ENCODE measurements at places on chromosomes 12 and 14. TPM values are rescaled to one million over a fixed set of nuclear protein-coding genes. Genes with fewer than 3 reads are reported as not detected.
A peak's percentile ranks its signal among the peaks of the same experiment; 100 is the strongest.

GRCh38 chr12:98743362-98743953 lies 98.4 kb downstream of the APAF1 start:
- H3K36me3 ChIP-seq = no peaks in the 10 kb centered on the region
- no peaks in the 10 kb centered on the region for H3K4me1 ChIP-seq
- DNase-seq = no peak
- no peaks in the 10 kb centered on the region for H3K27me3 ChIP-seq
- no peak overlapping the region for H3K27ac ChIP-seq

The TAS2R42 gene
- not detected for total RNA-seq

- no peaks in the 10 kb centered on the region for H3K27me3 ChIP-seq
- H3K4me1 ChIP-seq = no peaks in the 10 kb centered on the region
- no peak overlapping the region for H3K4me3 ChIP-seq
- no peak overlapping the region for H3K27ac ChIP-seq
Measured at GRCh38 chr14:103101963-103102688, 7.6 kb downstream of the EXOC3L4 start.

GRCh38 chr12:81330480-81330879 lies 252.6 kb downstream of the ACSS3 start:
- H3K27me3 ChIP-seq = no peaks in the 10 kb centered on the region
- H3K4me1 ChIP-seq = no peaks in the 10 kb centered on the region
- H3K36me3 ChIP-seq = no peaks in the 10 kb centered on the region
- no peak for DNase-seq
- no peak overlapping the region for H3K27ac ChIP-seq

- no peak overlapping the region for H3K27ac ChIP-seq
- no peaks in the 10 kb centered on the region for H3K27me3 ChIP-seq
- no peaks in the 10 kb centered on the region for H3K36me3 ChIP-seq
- no peak for DNase-seq
Measured at GRCh38 chr12:30308010-30308717, 387.5 kb downstream of the IPO8 start.

GRCh38 chr14:36835128-36835527 lies 173.5 kb downstream of the PAX9 start:
- peaks cover 2% of the 10 kb centered on the region for H3K27me3 ChIP-seq
- no peak overlapping the region for H3K27ac ChIP-seq
- DNase-seq = no peak
- H3K4me1 ChIP-seq = no peaks in the 10 kb centered on the region

DNA sequence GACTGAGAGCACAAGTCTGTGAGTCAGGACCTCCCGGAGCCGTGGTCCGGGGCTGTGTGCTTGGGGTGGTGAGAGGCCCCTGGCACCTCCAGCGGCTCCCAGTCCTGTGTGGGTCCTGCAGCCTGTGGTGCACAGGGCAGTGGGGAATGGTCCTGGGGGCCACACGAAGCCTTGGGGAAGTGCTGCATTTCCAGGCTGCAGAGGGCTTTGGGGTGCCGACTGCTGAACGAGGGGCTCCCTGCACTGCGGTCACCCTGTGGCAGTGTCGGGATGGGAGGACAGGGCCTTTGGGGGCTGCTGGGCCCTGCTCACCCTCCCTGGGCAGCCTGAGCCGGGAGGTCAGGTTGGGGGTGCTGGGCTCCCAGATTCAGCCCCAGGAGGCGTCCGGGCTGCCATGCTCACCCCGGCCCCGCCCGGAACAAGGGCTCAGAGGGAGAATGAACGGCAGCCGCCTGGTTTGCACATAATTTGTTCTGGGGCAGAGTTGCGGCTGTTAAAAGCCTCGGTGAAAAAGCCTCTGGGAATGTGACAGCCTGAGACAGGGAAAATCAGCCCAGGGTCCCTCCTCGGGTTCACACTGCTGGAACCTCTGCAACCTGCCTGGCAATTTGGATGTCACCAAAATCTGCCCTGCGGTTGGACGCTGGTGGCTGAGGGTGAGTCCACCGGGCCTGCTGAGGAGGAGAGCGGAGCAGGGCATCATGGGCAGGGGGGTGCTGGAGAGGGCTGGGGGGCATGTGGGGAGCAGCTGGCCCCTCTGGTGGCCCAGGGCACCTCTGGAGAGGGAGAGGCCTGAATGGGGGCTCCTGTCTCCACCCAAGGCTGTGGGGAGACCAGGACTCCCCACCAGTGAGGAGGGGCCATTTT lies 109.2 kb downstream of the KIF26A start:
- DNase-seq = no peak
- no peaks in the 10 kb centered on the region for H3K27me3 ChIP-seq
- H3K4me3 ChIP-seq = no peak overlapping the region
- H3K27ac ChIP-seq = no peak overlapping the region

DNA sequence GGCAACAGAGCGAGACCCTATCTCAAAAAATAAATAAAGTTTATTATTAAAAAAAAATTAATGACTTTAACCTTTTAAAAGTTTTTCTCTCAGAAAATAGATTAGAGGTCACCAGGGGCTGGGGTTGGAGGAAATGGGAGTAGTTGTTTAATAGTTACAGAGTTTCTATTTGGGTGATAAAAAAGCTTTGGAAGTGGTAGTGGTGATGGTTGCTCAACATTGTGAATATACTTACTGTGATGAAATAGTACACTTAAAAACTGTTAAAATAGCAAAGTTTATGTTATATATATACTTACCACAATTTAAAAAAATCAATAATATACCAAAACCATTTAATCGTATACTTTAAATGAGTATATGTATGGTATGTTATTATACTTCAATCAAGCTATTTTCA lies 59.6 kb downstream of the ARL6IP4 start:
- no peaks in the 10 kb centered on the region for H3K27me3 ChIP-seq
- no peak overlapping the region for H3K27ac ChIP-seq
- DNase-seq = no peak
- no peaks in the 10 kb centered on the region for H3K36me3 ChIP-seq

The SLC8A3 gene
- 0.23 TPM for total RNA-seq

The IGF1 gene
- total RNA-seq = 193 TPM

- no peak for DNase-seq
- no peaks in the 10 kb centered on the region for H3K36me3 ChIP-seq
- peaks cover 5% of the 10 kb centered on the region for H3K4me1 ChIP-seq
- peak overlapping the region; percentile 67 for H3K27ac ChIP-seq
- no peaks in the 10 kb centered on the region for H3K27me3 ChIP-seq
- no peak overlapping the region for H3K4me3 ChIP-seq
Measured at GRCh38 chr12:19893514-19893913, 454.2 kb downstream of the AEBP2 start.

The HCAR3 gene
- 1.2 TPM for total RNA-seq

GRCh38 chr14:68278576-68279436 lies 459.2 kb downstream of the RAD51B start:
- no peak for DNase-seq
- no peaks in the 10 kb centered on the region for H3K36me3 ChIP-seq
- no peaks in the 10 kb centered on the region for H3K27me3 ChIP-seq
- H3K4me3 ChIP-seq = no peak overlapping the region

DNA sequence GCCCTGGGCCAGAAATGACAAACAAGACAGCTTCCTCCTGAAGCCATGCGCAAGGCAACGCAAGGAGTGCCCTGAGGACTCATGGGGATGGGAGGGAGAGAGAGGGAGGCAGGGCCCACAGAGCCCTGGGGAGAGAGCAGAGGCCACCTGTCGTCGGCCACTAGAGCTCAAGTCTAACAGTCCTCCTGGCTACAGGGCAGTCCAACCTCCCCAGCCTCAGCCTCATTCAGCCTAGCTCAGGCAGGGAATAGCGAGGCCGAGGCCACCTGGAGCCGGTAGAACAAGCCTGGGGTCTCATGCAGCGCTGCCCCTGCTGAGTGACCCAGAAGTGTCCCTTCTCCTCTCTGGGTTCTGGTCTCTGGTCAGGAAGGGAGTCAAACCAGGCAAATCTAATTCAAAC lies 69.5 kb downstream of the BCL11B start:
- DNase-seq = no peak
- no peak overlapping the region for H3K4me3 ChIP-seq

DNA sequence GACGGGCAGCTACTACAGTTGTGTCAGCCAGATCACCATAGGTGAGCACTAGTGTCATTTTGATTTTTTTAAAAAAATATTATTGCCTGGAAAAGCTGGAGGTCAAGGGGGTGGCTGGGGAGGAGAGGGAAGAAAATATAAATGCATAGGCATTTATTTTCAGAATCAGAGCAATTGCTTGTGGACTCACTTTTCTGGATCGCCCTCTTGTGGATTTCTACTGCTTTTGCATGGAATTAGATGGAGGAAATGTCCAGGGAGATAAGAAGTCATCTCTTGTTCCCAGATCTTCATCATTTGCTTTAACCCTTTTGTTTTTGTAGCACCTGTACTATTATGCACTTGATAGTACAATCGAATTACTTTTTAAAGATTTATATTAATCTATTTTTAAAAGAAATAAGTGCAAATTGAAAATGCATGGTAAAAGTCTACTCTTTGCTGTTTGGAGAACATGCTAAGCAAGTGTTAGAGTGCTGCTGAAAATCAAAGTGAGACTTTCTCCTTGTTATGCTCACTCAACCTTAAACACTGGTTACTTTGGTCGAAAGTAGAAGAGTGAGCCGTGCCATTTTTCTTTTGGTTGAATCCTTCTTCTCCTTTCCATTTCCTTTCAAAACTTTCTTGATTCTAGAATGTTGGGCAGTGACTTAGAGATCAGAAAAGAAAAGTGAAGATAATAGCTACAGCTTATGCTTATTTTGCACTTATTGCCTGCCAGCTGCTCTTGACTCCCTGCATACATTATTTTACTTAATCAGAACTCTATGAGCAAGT lies 60.6 kb upstream of the ANO4 start:
- no peaks in the 10 kb centered on the region for H3K4me1 ChIP-seq
- H3K27me3 ChIP-seq = no peaks in the 10 kb centered on the region
- no peak overlapping the region for H3K4me3 ChIP-seq
- no peaks in the 10 kb centered on the region for H3K36me3 ChIP-seq
- no peak for DNase-seq

GRCh38 chr12:76687981-76688380 lies 75.9 kb upstream of the ZDHHC17 start:
- no peak for DNase-seq
- H3K4me1 ChIP-seq = no peaks in the 10 kb centered on the region
- H3K4me3 ChIP-seq = no peak overlapping the region
- H3K27me3 ChIP-seq = no peaks in the 10 kb centered on the region
- no peak overlapping the region for H3K27ac ChIP-seq
- no peaks in the 10 kb centered on the region for H3K36me3 ChIP-seq

The TAS2R20 gene
- total RNA-seq = 4.8 TPM

DNA sequence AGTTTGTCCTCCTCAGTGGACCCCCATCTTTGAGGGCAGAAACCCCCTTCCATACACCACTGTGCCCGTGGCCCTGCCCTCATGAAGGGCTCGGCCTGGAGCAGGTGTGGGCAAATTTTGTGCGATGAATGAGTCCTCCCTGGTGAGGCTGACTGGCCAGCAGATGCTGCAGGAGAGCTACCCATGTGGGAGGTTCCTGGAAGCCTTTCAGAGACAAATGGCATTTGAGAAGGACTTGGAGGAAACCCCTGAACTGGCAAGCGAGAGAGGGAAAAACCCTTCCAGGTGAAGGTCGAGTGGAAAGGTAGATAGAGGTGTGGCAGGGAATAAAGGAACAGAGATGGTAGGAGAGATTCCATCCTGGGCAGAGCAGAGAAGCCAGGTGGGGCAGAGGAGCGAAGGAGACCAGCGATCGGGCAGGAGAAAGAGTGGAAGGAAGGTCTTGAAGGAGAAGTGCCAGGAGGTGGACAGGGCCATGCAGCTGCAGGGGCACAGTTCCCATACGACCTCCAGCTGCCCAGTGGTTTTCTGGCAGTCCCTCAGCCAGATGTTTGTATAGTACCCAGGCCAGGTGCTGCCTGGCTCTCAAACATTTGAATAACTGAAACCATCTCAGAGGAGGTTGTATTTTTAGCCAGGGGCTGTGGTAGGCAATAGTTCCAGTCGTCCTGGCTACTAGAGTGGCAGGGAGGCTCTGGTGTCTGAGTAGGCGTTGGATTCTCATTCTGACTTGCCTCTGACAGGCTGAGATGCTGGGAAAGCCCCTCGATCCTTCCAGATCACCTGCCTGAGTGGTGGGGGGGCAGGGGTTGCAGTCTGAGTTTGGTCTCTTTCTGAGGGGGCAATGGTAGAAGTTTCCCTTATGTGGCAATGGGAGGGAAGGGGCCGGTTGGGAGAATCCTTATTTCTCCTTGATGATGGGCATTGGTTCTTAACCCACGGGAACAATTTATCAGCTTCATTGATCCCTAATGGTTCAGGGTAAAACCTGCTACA lies 40.1 kb downstream of the FBXL14 start:
- no peaks in the 10 kb centered on the region for H3K4me1 ChIP-seq
- no peaks in the 10 kb centered on the region for H3K36me3 ChIP-seq
- DNase-seq = no peak
- H3K27ac ChIP-seq = no peak overlapping the region
- H3K27me3 ChIP-seq = no peaks in the 10 kb centered on the region

DNA sequence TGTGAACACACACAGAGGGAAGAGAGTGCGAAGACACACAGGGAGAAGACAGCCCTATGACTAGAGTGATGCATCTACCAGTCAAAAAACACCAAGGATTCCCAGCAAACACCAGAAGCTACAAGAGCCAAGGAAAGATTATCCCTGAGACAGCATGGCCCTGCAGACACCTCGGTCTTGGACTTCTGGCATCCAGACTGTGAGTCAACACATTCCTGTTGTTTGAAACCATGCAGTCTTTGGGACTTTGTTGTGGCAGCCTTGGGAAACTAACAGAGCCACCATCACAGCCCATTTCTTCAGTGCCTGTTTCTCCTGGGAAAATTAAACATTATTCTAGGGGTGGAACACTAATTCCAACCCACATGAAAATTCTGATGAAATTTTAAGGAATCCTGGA lies 220.6 kb downstream of the GXYLT1 start:
- no peaks in the 10 kb centered on the region for H3K36me3 ChIP-seq
- DNase-seq = no peak
- H3K27me3 ChIP-seq = no peaks in the 10 kb centered on the region
- H3K4me3 ChIP-seq = no peak overlapping the region
- no peak overlapping the region for H3K27ac ChIP-seq

DNA sequence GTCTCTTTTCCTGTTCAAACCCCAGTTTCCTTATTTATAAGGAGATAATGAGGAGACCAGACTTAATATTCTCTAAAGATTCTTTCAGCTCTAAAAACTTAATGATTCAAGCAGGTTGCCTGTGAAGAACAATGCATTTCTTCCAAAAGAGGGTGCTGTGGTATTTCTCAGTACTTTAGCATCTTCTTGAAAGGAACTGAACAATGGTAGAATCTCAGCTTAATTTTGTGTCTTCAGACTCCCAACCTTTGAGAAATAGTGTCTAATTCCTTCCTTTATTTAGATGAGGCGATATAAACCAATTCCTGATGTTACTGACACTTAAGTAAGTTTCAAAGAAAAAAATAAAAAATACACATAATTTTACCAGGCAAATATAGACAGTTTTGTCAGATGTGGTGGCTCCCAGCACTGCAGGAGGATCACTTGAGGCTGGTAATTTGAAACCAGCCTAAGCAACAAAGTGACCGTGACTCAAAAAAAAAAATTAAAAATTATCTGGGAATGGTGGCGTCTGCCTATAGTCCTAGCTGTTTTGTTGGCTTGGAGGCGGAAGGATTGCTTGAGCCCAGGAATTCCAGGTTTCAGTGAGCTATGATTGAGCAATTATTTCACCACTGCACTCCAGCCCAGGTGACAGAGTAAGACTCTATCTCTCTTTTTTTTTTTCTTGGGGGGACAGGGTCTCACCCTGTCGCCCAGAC lies 76.9 kb upstream of the PSMA6 start:
- no peak overlapping the region for H3K4me3 ChIP-seq
- H3K36me3 ChIP-seq = peaks cover 2% of the 10 kb centered on the region
- no peak overlapping the region for H3K27ac ChIP-seq
- no peak for DNase-seq

All from aorta (tissue), 5 donors.